Vagina (tissue), 2 donors: ENCODE measurements at places on chromosomes 1 and 21.

DNA sequence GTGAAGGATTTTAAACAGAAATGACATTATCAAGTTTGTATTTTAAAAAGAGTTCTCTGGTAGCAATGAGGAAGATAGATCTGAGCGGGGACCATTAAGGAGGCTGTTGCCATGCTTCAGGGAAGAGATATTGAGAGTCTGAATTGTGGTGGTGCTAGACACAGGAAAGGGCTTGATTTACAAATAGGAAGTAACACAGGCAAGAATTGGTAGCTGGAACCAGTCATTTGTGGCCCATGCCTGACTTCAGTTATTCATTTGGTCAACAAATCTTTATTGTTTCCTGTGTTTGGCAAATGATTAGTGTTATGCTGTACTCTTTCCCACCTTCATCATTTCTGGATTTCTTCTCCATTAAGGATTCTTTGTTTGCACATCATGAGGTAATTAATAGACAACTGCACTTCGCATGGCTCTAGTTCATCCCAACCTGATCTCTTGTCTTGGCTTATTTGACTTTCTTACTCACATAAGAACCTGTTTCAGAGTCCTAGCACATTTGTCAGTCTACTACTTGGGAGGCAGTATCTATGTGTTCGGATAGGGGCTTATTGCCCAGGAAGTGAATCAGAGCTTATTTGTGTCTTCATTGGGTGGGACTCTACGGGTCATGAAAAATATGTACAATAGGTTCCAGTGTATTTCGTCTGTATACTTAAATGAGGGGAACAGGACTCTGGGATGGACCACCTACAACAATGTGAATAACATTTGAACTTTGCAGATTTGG is 32.3 kb downstream of the EEIG2 start:
- no peak for DNase-seq

DNA sequence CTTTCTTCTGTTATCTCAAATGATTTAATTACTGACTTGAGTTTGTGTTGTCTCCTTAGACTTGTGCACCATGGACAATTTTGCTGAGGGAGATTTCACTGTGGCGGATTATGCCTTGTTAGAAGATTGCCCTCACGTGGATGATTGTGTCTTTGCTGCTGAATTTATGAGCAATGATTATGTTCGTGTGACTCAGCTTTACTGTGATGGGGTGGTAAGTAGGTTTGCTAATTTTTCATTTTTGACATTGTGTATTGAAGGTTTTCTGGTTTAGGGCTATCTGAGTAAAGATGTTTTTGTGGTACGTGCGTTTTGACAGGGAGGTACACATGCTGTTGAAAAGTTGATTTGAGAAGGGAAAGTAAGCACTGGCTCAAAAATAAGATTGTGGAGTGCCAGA is 14.1 kb downstream of the TTC3 start:
- no peak for DNase-seq

DNA sequence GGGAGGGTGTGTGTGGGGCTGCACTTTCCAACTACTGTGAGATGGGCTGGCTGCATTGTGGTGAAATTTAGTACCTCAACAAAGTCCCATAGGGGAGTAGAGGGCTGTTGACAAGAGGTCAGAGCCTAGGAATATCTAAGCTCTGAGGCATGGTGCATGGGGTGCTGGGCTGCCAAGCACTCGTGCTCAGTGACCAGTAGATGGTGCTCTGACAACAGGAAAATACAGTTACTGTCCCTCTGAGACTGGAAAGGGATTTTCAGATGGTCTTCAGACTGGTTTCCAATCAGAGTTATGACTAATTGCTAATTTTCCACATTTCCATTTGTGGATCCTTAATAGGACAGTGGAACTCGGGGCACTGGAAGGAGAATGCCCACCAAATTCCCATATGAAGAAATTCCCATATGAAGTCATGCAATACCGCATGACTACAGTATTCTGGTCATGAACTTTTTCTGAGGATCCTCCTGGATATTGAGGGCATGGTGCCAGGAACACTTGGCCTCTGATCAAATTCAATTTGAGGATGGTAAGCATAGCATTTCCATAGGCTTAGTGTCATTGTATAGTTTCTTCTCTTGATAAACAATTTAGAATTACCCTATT is 4.1 kb upstream of the CACNA1E start:
- DNase-seq, result no peak

DNA sequence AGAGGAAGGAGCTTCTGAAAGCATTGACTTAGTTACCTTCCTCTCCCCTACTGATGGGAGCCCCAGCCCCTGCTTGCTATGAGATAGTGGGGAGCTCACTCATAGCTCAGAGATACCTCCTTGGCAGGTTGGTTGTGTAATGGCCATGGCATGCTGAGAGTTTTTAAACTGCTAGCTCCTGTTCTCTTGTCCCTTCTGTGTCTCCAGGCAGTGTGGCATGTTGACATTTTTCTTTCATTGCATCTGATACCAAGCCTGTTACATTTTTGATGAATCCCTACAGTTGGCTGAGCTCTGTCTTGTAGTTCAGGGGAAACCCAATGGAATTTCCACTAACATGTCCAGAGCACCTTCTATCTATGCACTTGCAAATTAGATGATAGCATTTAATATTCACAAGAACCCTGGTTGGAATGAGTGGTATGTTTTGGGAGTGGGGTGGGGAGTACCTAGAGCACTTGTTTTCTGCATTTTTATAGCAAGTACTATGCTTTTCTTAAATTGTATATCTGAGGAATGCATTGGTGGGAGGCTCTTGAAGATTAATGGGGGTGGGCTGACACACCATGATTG is 39.1 kb upstream of the EFCAB14 start:
- DNase-seq, result no peak

DNA sequence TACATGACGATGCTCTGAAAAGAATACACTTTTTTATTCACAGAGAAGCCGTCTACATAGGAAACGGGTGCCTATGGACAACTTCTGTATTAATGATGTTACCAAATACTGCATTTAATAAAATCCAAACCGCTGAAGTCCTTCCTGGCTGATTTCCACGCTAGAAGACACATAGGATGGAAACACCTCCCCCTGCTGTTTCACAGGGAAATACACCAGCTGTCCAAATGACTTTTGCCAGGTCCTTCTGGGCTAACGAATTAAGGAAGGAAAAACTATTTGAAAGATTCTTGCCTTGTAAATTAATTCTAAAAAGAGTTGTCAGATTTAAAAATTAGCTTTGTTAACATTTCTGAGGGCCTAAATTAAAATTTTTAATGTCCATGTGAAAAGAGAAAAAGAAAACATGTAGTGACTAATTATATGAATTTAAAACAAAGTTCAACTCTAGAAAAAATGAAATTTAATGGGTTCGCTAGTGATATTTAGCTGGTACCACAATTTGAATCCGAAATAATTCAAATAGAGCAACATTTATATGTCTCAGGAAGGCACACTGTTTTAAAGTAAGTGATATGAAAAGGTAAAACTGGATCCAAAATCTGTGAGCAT is 146.0 kb downstream of the RERE start:
- no peak for DNase-seq

GRCh38 chr1:97499667-97500066 is 421.2 kb downstream of the DPYD start:
- no peak for DNase-seq

GRCh38 chr1:151661751-151662150 is 49.9 kb downstream of the SNX27 start:
- DNase-seq, result no peak

- DNase-seq, result no peak
Observed at GRCh38 chr1:94336991-94337390, 81.2 kb upstream of the ABCD3 start.

- no peak for DNase-seq
Observed at GRCh38 chr1:10867914-10868598, 71.6 kb upstream of the CASZ1 start.

GRCh38 chr1:165823552-165824268 is 3.7 kb upstream of the UCK2 start:
- no peak for DNase-seq

DNA sequence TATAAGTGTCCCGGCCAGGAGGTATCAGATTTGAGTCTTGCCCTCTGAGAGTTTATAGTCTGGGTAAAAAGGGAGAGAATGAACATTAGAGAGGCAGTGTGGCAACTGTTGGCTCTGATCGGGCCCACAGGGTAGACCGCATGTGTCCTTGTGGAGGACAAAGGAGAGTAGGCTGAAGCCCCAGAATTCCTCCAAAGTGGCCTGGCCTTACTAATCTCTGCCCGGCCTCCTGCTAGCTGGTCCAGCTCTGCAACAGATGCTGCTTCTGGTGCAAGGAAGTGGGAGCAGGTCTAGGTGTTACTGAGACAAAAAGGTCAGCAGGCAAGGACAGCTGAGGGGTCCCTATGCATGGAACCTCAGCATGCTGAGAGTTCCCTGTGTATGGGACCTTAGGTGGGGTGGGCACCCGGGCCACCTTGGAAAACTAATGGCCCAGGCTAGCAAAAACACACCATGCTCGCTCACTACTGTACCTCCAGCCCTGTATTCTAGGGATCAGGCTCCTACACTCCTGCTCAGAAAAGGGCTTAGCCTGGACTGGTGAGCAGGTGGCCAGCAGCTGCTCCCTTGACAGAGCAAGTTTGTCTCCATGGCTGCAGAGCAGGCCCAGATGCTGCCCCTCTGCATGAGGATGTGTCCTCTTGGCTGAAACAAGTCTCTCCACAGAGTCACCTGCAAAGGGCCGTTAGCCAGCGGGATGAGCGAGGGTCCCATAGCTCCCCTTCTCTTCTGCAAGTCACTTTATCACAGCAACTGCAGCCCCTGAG is 30.3 kb upstream of the RGS16 start:
- DNase-seq, result no peak

DNA sequence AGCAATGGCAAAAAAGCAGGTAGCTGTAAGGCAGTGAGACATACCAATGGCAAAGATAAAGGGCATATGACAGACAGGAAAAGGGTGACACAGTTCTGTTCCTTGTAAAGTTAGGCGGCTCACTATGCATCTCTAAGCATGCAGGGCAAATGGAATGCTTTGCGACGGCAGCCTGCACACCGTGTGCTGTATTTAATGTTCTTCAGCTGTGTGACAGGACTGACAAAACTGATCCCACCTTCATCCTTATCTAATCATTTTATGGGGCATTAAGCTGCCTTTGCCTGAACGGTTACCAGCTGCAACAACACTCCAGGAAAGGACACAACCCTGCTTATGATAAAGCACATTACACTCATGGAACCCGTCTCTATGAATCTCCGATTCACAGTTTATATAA is 80.5 kb upstream of the VAV3 start:
- DNase-seq, result no peak

DNA sequence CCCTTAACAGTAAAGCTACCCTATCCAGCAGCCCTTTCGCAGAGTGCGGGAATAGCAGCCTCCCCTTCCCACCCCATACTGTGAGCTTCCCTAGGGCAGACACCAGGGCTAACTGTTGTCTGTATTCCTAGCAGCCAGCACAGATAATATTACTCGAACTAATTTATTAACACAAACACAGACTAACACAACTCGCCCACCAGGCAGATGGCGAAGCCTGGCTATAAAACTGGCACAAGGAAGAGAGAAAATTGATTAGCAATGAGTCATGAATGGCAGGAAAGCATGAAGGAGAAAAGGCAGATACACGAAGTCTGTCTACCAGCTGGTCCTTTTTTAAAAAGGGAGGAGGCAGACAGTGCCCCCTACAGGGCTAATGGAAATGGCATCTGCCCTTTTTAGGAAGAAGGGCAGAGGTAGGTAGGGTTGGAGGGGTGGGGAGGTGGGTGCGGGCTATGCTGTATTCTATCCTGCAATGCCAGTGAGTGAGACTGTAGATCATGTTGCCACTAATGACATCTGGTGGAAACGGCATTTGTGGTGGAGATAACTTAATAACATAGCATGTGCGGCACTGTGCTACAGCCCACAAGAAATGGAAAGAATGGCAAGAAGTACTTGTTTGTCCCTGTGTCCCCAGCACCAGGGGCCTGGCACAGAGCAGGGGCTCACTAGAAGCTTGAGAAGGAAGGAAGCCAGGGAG is 30.6 kb upstream of the CTPS1 start:
- DNase-seq, result no peak

- DNase-seq, result no peak
Observed at GRCh38 chr1:52927212-52928014, at the start of gene SCP2. SCP2 (plus strand) TSS chr1:52927276; CDS start chr1:52927397, 121 bp downstream.

DNA sequence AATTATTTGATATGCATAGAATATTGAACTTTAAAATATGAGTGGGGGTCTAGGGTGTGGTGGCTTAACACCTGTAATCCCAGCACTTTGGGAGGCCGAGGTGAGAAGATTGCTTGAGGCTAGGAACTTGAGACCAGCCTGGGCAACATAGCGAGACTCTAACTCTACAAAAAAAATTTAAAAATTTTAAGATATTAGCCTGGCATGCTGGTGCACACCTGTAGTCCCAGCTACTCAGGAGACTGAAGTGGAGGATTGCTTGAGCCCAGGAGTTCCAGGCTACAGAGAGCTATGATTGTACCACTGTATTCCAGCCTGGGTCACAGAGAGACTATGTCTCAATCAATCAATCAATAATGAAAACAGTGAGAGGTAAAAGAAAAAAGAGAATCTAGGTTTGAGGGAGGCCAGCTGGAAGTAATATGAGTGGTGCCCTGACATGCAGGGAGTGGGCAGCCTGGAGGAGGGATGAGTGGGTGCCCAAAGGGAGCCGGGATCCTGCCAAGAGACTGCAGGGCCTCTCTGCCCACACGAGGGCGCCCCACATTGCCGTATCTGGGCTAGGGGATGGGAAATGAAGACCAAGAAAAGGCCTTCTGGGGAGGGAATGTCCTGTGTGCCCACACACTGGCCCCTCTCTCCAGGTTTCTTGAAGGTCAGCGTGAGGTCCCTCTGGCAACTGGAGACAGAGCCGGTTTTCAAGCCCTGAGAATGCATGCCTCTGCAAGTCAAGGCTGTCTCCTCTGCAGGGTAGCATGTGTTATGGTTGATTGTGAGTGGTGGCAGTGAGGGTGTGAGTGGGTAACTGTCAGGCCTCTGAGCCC is 93.9 kb upstream of the PPM1J start:
- DNase-seq, result no peak

DNA sequence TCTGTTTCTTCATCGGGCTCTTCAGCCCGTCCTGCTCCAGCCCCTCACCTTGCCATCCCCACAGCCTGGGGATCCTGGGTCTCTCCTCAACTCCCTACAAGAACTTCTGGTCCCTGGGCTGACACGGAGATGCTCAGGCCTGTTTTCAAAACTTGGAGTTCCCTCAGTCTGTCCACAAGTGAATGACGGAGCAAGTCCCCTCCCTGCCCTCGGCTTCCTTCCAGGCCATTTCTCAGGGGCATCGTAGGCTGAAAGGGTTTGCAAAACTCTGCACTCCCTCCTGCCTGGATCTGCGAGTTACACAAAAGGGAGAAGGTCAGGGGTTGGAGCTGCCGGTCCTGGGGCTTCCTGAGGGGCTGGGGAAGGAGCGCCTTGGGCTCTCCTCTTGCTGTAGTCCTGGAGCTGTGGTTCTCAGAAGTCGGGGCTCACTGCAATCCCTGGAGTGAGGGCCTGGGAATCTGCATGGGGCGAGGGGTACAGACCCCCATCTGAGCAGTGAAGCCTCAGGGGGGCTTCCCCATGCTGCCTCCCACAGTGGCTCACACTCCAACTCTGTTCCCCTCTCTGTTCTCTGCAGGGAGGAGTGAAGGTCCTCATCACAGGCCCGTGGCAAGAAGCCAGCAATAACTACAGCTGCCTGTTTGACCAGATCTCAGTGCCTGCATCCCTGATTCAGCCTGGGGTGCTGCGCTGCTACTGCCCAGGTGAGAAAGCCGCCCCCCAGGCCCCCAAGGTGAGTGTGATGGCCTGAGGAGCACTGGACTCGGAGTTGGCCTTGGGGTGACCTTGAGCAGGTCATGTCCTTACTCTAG is 100.6 kb upstream of the VAMP3 start:
- DNase-seq, result no peak
